ENCODE measurements at places on chromosomes 2 and 18. TPM values are rescaled to one million over a fixed set of nuclear protein-coding genes. Genes with fewer than 3 reads are reported as not detected.

DNA sequence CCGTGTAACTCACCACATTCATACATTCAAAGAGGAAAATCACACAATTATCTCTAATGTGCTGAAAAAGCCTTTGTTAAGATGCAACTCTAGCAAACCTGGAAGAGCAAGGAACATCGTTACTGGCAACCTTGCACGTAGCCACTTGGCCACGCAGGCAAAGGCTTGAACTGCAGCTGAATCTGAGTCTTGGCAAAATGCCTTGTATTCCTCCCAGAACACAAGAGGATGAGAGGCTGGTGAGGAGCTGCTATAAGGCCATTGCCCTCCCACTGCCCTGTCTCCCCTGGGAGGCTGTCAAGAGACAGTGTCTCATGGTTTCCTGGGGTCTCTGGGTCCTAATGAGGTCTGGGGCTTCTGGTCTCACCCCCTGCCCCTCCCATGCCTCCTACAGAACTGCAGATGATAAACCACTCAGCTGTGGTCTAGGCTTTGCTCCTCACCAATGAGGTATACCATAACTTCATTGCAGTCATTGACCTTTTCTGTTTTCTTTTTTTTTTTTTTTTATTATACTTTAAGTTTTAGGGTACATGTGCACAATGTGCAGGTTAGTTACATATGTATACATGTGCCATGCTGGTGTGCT, 141.4 kb downstream of the SPP2 start:
- no peak overlapping the region for H3K27ac ChIP-seq
- H3K4me3 ChIP-seq, result no peak overlapping the region
- no peak for DNase-seq
- no peaks in the 10 kb centered on the region for H3K36me3 ChIP-seq
- peaks cover 17% of the 10 kb centered on the region for H3K27me3 ChIP-seq

The SCN2A gene
- 0.05 TPM for total RNA-seq

GRCh38 chr2:23077596-23077995, 307.4 kb upstream of the KLHL29 start:
- H3K27ac ChIP-seq, result no peak overlapping the region
- no peak for DNase-seq
- no peaks in the 10 kb centered on the region for H3K27me3 ChIP-seq
- no peak overlapping the region for H3K4me3 ChIP-seq

- no peaks in the 10 kb centered on the region for H3K4me1 ChIP-seq
- H3K27me3 ChIP-seq, result peaks cover 19% of the 10 kb centered on the region
- H3K27ac ChIP-seq, result no peak overlapping the region
- no peak overlapping the region for H3K4me3 ChIP-seq
- H3K36me3 ChIP-seq, result no peaks in the 10 kb centered on the region
Observed at GRCh38 chr2:118618279-118618678, 229.2 kb downstream of the EN1 start.

DNA sequence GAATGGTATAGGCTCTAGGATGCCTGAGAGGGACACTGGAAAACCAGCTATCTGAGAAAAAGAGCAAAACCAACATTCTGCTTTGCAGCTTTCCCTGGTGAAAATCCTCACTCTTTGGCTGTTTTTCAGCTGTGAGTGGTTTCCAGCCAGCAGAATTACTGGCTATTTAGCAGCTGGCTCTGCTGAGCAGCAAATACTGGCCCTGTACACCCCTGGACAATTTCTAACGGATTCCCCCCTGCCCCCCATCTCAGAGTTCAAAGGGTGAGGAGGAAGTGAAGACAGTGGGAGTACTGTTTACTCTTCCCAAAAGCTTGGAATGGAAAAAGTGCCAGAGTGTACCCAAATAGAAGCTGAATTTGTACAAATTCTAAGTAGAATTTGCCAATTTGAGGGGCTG, 26.1 kb upstream of the IMP4 start:
- no peaks in the 10 kb centered on the region for H3K4me1 ChIP-seq
- DNase-seq, result no peak

DNA sequence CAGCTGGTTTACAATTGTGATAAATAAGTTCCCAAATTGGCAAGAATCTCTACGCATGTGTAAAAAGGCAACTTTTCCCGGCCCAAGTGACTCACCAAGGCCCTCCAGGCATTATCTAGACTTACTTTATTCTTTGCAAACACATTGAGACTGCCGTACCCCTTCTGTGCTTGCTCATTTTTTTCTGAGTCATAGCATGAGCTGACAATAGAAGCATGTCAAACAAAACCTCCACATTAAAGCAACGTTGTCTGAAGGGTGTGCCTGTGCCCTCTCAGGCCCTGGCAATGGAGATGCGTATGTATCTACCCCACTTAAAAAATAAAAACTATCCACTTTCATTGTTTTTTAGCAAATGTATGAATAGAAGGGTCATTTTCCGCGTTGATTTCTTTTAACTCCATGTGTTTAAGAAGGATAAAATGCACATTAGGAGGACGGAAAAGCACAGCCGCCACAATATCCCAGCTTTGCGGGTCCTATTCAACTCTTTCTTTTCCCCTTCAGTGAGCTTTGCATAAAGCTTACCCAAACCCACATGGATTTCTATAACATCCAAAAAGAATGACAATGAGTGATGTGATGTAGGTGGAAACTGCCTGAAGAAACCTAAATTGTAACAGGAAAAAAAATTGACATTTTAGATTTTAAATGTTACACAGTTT, 298.2 kb downstream of the CDCA7 start:
- H3K27ac ChIP-seq, result no peak overlapping the region
- no peak overlapping the region for H3K4me3 ChIP-seq
- H3K36me3 ChIP-seq, result no peaks in the 10 kb centered on the region
- no peak for DNase-seq
- H3K4me1 ChIP-seq, result no peaks in the 10 kb centered on the region

DNA sequence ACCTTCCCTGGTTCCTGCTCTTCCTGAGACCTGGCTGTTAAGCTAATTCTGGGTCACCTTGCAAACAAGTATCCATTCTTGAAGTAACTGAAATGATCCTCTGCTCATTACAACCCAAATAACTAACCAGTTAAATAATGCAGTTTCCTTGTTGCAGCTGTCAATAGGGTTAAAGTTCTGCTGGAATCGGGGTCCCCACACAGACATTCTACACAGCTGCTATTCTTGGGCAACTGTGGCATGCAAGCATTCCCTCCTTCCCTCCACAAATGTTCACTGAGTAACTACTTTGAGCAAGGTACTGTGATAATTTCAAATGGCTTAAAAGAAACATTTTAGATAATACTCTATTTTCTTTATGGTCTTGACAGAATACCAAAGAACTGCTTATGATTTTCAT, 17.1 kb downstream of the RBKS start:
- no peaks in the 10 kb centered on the region for H3K36me3 ChIP-seq
- no peak for DNase-seq
- no peaks in the 10 kb centered on the region for H3K4me1 ChIP-seq
- no peak overlapping the region for H3K27ac ChIP-seq
- H3K4me3 ChIP-seq, result no peak overlapping the region

GRCh38 chr2:30239308-30239985, 8.1 kb downstream of the LBH start:
- peak overlapping the region; percentile 60 for H3K27ac ChIP-seq
- H3K27me3 ChIP-seq, result no peaks in the 10 kb centered on the region
- peak overlapping the region; percentile 21 for H3K4me3 ChIP-seq
- peaks cover 81% of the 10 kb centered on the region for H3K4me1 ChIP-seq

- no peak overlapping the region for H3K27ac ChIP-seq
- H3K36me3 ChIP-seq, result no peaks in the 10 kb centered on the region
- no peaks in the 10 kb centered on the region for H3K4me1 ChIP-seq
- DNase-seq, result no peak
- no peak overlapping the region for H3K4me3 ChIP-seq
Observed at GRCh38 chr18:56368066-56368465, 270.3 kb downstream of the TXNL1 start.

The CIAO1 gene
- total RNA-seq, result 63.8 TPM

- no peaks in the 10 kb centered on the region for H3K36me3 ChIP-seq
- peaks cover 4% of the 10 kb centered on the region for H3K4me1 ChIP-seq
- H3K4me3 ChIP-seq, result no peak overlapping the region
- H3K27me3 ChIP-seq, result no peaks in the 10 kb centered on the region
- no peak for DNase-seq
Observed at GRCh38 chr18:36322408-36322728, 24.9 kb downstream of the FHOD3 start.

The C2orf72 gene
- not detected for total RNA-seq

GRCh38 chr2:2464643-2465042, 133.6 kb upstream of the MYT1L start:
- no peaks in the 10 kb centered on the region for H3K4me1 ChIP-seq
- no peaks in the 10 kb centered on the region for H3K36me3 ChIP-seq
- H3K27me3 ChIP-seq, result no peaks in the 10 kb centered on the region
- no peak for DNase-seq

DNA sequence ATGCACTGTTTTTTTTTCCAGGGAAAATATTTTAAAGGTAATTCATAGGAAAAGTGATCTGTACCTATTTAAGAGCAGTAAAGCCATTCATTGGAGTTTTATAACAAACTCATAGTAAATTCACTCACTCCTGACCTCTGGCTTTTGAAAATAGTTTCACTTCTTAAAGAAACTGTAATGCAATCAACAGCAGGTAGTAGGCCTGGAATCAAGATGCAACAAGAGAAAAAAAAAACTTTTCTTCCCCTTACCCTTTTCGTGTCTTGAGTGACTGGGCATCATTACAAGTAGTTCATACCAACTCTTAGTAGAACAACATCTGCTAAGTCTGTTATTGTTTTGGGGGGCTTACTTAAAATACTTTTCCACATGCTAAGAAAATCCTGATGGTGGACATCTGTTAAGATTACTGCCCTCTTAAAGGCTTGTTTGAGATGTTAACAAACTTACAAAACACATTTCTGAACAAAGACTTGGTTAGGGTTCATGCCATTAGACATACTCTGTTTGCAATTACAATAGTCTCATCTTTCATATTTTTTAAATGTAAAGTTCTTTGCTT, 164.1 kb upstream of the FOSL2 start:
- H3K4me1 ChIP-seq, result no peaks in the 10 kb centered on the region
- H3K27ac ChIP-seq, result no peak overlapping the region
- H3K36me3 ChIP-seq, result no peaks in the 10 kb centered on the region
- no peak overlapping the region for H3K4me3 ChIP-seq
- no peaks in the 10 kb centered on the region for H3K27me3 ChIP-seq
- DNase-seq, result no peak

The PROKR1 gene
- total RNA-seq, result not detected

- no peak overlapping the region for H3K27ac ChIP-seq
- H3K27me3 ChIP-seq, result no peaks in the 10 kb centered on the region
- H3K4me3 ChIP-seq, result no peak overlapping the region
- DNase-seq, result no peak
- peaks cover 35% of the 10 kb centered on the region for H3K4me1 ChIP-seq
- no peaks in the 10 kb centered on the region for H3K36me3 ChIP-seq
Observed at GRCh38 chr2:98514879-98515249, 70.2 kb downstream of the INPP4A start.

GRCh38 chr2:98727369-98728087, 3.4 kb downstream of the MGAT4A start:
- no peaks in the 10 kb centered on the region for H3K27me3 ChIP-seq
- H3K27ac ChIP-seq, result peak overlapping the region; percentile 88
- H3K4me1 ChIP-seq, result peaks cover 72% of the 10 kb centered on the region
- H3K4me3 ChIP-seq, result peak overlapping the region; percentile 8
- DNase-seq, result peak; percentile 44

DNA sequence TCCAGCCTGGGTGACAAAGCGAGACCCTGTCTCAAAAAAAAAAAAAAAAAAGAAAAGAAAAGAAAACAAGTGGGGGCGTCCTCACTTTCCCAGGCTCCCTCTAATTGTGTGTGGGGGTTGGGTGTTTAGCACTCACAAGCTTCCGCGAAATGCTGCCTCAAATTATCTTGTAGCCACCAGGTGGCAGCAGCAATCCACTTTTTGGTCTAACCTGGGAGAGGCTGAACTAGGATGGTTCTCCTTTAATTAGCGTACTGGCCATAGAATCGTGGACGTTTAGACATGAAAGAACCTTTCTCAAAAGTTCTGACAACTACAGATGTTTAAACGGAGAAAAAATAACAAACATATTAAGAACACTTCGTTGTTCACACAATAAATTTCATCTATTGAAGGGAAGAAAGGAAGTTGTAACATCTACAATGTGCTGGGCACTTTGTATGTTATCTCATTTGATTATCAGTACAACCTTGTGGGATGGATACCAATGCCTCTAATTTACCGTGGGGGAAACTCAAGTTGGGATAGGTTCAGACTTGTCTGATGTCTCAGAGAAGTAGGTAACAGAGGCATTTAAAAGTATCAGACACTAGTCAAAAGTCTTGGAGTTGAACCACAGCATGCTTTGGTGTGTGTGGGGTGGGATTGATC, 122.7 kb upstream of the NABP1 start:
- H3K27me3 ChIP-seq, result peaks cover 23% of the 10 kb centered on the region
- no peak overlapping the region for H3K27ac ChIP-seq
- peak; percentile 58 for DNase-seq
- no peaks in the 10 kb centered on the region for H3K36me3 ChIP-seq
- no peak overlapping the region for H3K4me3 ChIP-seq

GRCh38 chr18:51430538-51430937, 233.1 kb upstream of the MEX3C start:
- DNase-seq, result no peak
- no peaks in the 10 kb centered on the region for H3K36me3 ChIP-seq
- no peaks in the 10 kb centered on the region for H3K4me1 ChIP-seq
- no peak overlapping the region for H3K4me3 ChIP-seq
- H3K27ac ChIP-seq, result no peak overlapping the region

The CFC1 gene
- not detected for total RNA-seq

GRCh38 chr2:221446140-221446539, 126.0 kb downstream of the EPHA4 start:
- DNase-seq, result no peak
- H3K4me1 ChIP-seq, result peaks cover 3% of the 10 kb centered on the region
- H3K27me3 ChIP-seq, result no peaks in the 10 kb centered on the region
- no peak overlapping the region for H3K27ac ChIP-seq

GRCh38 chr2:9738535-9739496, 104.5 kb upstream of the TAF1B start:
- H3K36me3 ChIP-seq, result no peaks in the 10 kb centered on the region
- H3K27me3 ChIP-seq, result no peaks in the 10 kb centered on the region
- peaks cover 42% of the 10 kb centered on the region for H3K4me1 ChIP-seq
- H3K4me3 ChIP-seq, result peak overlapping the region; percentile 43

DNA sequence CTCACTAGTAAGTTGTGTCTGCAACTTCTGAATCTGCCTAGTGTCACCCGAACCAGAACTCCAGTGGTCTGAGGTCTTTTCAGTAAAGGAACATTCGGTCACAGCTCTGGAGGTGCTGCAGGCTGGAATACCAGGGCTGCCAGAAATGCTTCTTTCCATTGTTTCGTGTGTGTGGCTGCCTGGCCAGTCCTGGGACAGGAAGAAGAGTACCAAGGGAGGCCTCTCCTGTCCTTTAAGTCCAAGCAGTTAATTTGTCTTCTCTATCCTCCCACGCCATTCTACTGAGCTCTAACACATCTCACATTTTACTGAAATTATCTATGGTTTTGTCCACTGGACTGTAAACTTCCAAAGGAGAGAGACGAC, 196.0 kb downstream of the LNPK start:
- no peak for DNase-seq
- H3K4me1 ChIP-seq, result no peaks in the 10 kb centered on the region

The SNORC gene
- total RNA-seq, result 1.3 TPM

The EPG5 gene
- 20.8 TPM for total RNA-seq

All from heart right ventricle (tissue), 16 donors.